Upper lobe of right lung (tissue), 1 donor: ENCODE measurements at places on chromosomes 7 and 10. TPM values are rescaled to one million over a fixed set of nuclear protein-coding genes. Genes with fewer than 3 reads are reported as not detected.

DNA sequence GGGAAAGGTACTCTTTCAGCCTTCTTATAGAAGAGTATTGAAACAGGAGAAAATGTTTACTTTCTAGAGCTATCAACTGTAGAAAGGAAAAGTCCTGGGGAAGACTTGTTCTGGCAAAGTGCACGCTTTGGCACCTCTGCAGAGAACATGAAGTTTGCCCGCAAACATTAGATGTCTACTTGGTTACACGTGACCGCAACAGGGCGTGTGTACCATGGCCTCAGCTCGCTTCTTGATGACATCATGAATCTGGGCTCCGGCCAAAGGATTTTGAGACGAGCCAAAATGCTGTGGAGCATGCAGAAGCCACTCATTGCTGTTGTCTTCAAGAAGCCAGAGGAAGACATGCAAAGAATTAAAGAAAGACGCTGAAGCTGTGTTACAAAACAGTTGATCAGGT lies 8.6 kb upstream of the TAS2R60 start:
- no peak for DNase-seq

- DNase-seq = no peak
Measured at GRCh38 chr10:129305046-129305445, 162.0 kb upstream of the MGMT start.

GRCh38 chr7:91465595-91466061 lies 201.4 kb downstream of the FZD1 start:
- DNase-seq = no peak

GRCh38 chr7:129315960-129316359 lies 91.1 kb downstream of the AHCYL2 start:
- no peak for DNase-seq

- DNase-seq = no peak
Measured at GRCh38 chr7:77831953-77832352, 33.4 kb downstream of the PHTF2 start.

DNA sequence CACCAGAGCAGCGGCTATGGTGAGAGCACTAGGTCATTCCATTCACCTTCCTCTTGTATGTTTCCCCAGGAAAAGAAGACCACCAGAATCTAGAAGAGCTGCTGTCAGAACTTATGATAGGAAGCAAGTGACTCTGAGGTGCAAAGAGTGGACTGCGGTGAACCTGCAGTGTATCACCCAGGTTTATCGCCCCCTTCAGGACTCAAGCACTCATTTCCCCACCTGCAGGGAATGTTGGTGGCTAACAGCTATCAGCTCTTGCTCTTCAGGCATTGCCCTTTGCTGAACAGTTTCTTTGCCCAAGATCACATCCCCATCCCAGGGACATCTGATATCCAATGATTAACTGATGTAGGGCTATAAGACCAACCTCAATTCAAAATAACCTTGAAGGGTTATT lies 66.3 kb upstream of the IL6 start:
- DNase-seq = no peak

DNA sequence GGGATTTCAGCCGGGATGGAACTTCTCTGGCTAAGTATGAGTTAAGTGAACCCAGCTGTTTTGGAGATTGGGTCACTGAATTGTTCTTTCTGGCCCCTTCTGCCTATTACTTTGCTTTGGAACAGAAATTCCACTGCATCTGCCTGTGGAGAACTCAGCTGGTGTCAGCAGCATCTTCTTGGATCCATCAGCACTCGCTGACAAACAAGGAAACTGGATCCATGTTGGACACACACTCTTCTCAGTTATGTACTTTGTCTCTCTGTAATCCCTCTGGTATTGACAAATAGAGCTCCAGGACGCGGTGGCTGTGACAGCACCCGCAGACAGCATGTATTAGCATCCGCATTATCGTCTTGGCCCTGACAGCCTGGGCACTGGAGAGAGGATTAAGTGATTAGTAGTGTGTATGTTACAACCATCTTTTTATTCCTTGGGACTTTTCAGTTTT lies 73.0 kb upstream of the BMPER start:
- DNase-seq = no peak

DNA sequence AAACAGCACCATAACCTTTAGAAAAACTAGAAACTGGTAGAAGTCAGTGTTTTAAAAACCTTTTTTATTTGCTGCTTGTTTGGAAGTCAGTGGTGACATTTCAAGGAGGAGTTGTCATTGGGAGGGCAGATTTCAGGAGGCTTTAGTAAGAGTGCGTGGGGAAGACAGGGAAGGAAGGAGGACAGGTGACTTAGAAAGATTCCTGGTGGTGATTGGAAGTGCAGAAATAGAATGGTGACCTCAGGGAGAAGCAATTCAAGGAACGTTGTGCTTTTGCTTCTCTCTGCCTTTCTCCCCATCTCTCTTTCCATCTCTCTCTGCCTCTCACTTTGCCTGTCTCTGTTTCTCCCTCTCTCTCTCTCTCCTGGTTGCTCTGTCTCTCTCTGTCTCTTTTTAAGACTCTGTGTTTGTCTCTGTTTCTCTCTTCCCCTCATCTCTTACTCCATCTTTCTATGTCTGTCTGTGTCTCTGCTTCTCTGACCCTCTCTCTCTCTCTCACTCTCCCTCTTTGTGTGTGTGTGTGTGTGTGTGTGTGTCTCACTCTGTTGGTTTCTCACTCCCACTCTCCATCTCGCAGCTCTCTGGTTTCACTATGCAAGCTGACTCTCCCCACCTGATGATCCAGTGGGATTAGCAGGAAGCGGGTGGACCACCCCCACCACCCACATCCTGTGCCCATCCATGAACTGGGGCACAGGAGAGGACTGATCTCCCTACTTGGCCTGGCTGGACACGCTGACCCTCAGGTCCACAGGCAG lies 10.9 kb upstream of the PFKP start:
- no peak for DNase-seq

- no peak for DNase-seq
Measured at GRCh38 chr10:43327171-43327570, 44.3 kb upstream of the FXYD4 start.

GRCh38 chr7:29189743-29190201 lies 4.8 kb upstream of the CHN2 start:
- peak; percentile 84 for DNase-seq

- DNase-seq = peak; percentile 86
Measured at GRCh38 chr7:23474094-23474828, 4.0 kb upstream of the IGF2BP3 start.

GRCh38 chr7:129754406-129754805 lies 142.9 kb downstream of the NRF1 start:
- no peak for DNase-seq

DNA sequence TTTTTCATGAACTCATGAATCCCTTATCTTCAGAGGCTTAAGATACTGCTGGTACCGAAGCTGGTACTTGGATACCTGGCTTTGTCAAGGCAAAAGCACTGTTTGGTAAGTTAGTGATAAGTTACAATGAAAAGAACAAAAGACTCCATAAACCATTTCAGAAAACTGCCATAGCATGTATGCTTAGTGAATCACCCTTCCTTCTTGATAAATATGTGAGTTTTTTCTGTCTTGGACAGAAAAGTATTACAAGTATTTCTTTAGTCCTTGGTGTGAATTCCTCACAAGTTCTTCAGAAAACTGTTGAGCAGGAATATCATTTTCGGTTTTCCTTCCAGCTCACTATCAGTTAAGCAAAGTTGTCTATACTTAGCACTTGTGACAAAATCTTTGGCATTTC lies 25.6 kb downstream of the PUS7 start:
- no peak for DNase-seq

SEMA3D gene
- total RNA-seq = 13.6 TPM

ODAD2 gene
- 0.64 TPM for total RNA-seq

GOLGA7B gene
- total RNA-seq = 0.98 TPM
